ENCODE measurements at places on chromosomes 1 and 21.

- DNase-seq = no peak
Measured at GRCh38 chr1:205017766-205018165, 25.2 kb upstream of the CNTN2 start.

- DNase-seq = no peak
Measured at GRCh38 chr21:35529171-35529863, 480.2 kb upstream of the RUNX1 start.

DNA sequence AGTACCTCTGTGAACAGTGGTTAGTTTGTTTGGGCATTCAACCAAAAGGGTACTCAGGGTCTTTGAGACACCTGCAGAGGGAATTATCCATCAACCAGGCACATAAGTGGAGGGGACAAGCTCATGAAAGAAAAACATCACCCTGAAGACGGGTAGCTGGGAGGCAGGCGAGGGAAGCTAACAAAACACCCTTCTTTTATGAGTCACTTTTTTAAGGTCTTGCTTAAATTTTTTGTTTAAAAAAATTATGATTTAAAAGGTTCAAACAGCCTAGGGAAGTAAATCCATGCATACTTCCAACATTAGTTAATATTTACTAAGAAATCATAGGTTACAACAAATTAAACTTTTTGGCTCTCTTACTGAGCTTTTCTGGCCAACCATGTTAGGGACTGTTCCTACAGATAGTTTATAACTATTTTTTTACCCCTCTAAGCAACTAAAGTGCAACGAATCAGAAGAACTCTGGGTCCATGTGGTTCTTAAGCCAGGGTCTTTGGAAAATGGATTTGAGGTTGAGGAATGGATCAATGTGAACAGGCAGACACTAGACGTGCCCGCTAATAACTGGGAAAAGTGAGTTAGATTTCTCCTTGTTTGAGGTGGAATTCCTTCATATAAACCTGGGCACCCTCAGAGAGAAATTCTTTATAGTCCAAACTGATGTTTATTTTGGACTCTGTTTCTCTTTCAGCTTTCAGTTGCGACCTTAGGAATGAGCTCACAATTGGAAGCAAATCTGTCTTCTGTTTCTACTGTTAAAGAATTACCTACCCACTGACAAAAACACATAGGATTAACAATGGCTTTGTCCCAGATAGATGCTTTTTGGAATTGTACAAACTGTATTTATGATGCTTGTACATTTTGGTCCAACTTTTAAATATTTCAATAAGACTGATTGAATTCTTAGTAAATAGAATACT, 123.0 kb downstream of the LYPLAL1 start:
- DNase-seq = no peak

DNA sequence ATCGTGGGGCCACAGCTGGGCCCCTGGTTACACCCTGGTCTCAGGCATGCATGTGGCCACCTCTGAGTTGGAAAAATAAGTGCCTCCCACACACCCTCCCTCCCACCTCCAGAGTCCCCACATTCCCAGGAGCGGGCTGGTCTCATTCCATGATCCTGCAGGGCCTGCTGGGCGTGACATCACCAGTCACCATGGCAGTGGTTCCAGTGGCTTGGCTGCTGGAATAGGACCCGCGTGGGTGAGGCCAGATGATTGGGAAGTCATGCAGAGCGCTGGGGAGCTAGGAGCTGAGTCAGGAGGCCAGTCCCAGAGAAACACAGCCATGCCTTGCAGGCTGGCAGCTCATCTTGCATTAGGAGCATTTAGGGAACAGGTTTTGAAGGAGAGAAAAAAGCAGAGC, 125.4 kb upstream of the TMEM51 start:
- DNase-seq = no peak

DNA sequence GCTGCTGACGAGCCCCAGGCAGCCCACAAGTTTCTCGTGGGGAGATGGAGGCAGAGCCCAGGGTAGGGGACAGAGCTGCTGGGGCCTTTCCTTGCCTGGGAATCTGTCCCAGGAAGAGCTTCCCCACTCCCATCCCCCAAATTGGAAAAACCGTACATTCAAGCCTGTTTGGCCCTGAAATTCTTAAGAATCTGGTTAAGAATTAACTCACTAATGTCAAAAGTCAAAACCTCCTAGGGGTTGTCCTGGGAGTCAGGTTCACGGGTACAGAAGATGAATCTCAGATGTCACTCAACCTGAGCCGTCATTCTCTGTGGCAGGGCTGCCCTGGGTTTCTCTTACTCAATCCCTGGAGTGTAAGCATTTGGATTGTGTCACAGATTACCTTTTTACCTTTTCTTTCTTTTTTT, 8.4 kb downstream of the C1orf115 start:
- no peak for DNase-seq

- no peak for DNase-seq
Measured at GRCh38 chr1:52669696-52670095, 28.5 kb downstream of the COA7 start.

GRCh38 chr1:99504287-99504686, 141.6 kb upstream of the PALMD start:
- DNase-seq = no peak

DNA sequence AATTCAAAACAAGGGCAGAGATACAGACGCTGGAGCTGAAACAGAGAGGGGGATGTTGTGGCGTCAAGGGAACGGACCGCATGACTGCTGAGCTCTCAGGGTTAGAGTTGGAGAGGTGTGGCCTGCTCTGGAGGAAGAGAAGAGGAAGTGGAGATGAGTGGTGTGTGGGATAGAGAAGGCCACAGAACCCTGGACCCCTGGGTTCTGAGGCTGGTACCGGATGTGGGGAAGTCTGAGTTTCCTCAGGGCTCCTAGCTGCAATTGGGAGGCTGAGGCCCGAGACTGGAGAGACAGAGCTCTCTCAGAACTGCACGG, 1.8 kb downstream of the BCAN start:
- DNase-seq = no peak

- DNase-seq = no peak
Measured at GRCh38 chr1:31615414-31615813, 2.1 kb upstream of the HCRTR1 start.

DNA sequence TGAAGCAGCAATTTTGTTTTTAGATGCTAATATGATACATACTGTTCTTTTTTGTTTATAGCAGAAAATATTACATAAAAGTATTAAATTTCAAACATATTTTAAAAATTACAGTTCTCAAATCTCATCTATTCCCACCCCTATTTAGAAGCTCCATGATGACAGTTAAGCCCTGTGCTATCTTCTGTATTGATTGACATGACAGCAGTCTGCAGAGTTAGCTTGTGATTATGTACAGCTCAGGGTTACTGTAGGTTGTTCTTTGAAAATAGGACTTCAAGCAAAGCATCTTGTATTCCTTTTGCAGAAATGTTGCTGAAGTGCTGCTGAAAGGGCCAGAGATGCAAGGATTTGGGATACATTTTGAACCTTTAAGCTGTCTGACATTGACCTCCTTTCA, 8.2 kb downstream of the GPSM2 start:
- no peak for DNase-seq

DNA sequence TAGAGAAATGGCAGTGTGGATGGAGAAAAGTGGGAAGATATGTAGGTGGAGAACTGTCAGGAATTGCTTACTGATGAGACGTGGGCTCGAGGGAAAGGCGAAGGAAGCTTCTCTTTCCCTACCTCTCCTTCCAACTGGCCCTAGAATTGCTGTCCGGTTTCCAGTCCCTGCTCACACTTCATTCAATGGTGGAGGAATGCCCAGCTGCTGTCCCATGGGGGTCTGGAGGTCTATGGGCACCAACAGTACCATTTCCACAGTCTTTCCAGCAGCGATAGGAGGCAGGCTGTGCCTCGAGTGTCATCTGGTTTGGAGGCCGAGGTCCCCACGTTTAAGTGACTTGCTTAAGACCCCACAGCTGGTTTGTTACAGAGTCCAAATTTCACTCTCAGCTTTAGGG, 31.5 kb upstream of the CD1D start:
- DNase-seq = no peak

GRCh38 chr1:203097001-203097400, 11.2 kb upstream of the MYOG start:
- no peak for DNase-seq

DNA sequence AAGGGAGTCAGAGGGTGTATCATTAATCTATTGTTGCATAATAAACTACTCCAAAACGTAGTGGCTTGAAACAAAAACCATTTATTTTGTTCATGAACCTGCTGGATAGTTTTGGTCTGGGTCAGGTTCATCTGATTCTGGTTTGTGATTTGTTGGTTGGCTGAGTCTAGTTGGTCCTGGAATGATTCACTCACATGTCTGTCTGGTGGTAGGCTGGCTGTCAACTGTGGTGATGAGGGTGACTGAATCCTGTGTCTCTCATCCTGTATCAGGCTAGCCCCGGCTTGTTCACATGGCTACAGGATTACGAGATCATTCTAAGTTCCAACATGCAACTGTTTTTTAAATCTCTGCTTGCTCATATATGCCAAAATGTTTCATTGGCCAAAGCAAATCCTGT, 22.5 kb upstream of the SIKE1 start:
- no peak for DNase-seq

- no peak for DNase-seq
Measured at GRCh38 chr1:8162168-8162567, 136.1 kb upstream of the ERRFI1 start.

Data from stimulated activated CD4-positive, alpha-beta T cell treated with anti-CD3 and anti-CD28 coated beads, Interleukin-15, amount 100 ng/mL, for 1 hour (primary cell).